Stimulated activated CD8-positive, alpha-beta memory T cell treated with anti-CD3 and anti-CD28 coated beads, Interleukin-4, amount 100 ng/mL, for 1 hour (primary cell): ENCODE measurements at places on chromosomes 2 and 18.
A peak's percentile ranks its signal among the peaks of the same experiment; 100 is the strongest.

DNA sequence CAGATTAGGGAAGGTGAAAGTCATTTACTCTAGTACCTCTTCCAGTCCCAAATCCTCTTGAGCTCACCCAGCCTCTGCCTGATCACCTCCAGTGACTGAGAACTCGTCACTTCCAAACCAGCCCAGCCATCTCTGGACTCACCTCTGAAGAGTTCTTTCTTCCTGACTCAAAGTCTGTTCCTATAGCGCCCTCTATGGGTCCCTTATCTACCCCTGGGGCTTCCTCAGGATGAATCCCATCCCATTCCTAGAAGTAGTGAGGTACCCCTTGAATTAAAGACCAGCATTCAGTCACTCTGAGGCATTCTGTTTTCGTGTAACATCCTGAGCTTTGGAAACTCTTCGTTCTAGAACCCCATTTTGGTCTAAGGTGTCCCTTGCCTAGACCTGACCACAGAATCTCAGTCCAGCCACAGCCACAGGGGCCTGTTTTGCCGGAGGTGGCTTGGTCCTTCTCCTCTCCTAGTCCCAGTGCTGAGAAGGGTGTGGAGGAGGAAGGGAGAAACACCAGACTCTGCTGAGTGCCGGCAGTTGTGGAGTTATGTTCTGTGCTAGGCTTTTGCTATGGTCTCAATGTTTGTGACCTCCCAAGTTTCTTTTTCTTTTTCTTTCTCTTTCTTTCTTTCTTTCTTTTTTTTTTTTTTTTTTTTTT is 32.7 kb downstream of the SIX3 start:
- DNase-seq = no peak

GRCh38 chr2:140998577-140998976 is 1132.2 kb downstream of the LRP1B start:
- DNase-seq = no peak

DNA sequence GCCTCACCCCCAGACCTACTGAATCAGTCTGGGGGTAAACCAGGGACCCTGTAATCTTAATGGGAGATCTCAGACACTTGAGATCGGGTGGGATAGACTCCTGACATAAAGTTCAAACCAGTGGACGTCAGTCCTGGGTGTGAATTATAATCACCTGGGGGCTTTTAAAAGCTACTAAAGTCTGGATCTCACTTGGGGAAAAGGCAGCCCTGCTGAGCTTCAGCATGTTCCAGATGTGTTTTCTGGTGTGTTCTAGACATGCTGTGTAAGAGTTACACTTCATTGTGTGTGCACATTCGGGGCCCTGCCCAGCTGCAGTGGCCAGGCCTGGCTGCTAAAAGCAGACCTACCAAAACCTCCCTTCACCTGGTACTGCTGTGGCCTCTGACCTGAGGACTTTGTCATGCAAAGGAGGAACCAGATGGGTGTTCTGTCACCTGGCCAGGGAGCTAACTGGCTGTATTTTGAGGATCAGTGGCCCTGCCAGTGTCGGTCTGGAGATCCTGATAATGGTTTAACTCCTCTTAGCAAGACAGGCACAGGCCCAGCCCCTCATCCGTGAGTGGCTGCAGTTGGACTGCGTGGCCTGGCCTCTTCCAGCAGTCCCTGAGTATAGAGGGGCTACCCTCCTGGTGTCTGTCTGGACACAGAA is 10.6 kb downstream of the RRM2 start:
- DNase-seq = no peak

GRCh38 chr2:201781557-201782051 is 871 bp upstream of the ALS2 start:
- DNase-seq = peak; percentile 8

DNA sequence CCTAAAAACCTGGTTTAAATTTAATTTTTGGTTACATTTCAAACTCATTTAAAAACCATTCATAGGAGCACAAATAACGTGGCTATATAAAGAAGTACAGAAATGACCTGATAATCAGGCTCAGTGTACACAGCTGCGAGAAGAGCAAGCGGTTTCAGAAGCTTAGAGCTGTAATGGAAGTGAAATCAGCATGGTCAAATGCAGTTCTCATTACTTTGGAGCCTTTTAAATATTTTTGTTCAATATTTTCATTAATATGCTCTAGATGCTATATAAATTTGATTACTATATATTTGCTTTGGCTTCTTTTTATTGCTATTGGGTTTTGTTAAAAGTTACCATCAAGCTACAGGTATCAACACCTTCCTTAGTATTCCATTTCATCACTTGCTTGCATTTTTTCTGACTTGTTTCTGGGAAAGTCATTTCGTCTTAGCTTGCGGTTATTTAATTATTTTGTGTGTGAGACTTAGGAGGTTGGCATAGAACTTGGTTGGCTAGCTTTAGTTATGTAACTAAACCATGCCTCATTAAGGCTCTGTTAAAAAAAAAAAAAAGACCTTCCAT is 58.7 kb downstream of the AFTPH start:
- no peak for DNase-seq

- DNase-seq = no peak
These were observed 8.4 kb upstream of the TRABD2A start for GRCh38 chr2:84889332-84889731.

GRCh38 chr2:141940709-141941108 is 190.1 kb downstream of the LRP1B start:
- DNase-seq = no peak

DNA sequence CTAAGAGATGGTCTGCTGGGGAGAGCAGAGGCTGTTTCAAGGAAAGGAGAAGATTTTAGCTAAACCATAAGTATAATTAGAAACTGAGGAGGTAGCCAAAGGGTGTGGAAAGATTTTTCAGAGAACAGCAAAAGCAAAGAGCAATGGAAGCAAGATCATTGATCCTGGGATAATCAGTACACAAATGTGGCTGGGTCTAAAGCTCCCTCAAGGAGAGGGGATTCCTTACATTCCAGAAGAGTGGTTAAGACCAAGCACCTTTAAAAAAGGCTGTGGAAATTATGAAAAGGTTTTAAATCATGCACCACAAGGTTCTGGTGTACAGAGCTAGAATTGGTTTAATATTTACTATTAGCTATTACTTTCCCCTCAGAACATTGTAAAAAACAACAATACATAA is 246.0 kb upstream of the UBE2E3 start:
- DNase-seq = no peak

DNA sequence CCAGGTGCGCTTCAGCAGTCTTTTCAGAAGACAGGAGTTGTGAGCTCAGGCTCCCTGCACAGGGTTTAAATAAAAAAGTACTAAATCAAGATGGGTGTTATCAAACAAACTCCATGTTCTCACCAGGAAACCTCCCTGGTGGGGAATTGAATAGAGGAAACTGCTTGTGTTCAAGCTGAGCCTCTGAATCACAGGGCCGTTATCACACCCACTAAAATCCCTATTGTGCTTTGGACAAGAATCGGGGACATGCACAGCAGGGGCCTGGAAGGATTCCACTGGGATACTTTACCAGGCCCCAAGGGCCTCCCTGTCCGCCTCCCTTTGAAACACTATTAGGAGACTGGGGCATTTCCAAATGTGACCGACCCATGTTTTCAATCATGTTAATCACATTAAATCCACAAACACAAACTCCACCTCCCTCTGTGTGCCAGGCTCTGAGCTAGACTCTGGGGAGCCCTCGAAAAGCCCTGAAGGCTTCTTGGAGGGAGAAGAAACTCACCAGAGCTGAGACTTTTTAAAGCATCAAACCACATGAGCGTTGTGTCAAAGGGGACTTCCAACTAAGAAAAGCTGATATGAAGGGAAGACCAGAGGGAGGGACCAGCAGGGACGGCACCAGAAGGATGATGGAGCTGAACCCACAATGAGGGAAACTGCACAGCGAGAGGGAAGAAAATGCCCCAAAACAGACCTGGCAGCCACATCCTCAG is 458.7 kb upstream of the ID2 start:
- no peak for DNase-seq

DNA sequence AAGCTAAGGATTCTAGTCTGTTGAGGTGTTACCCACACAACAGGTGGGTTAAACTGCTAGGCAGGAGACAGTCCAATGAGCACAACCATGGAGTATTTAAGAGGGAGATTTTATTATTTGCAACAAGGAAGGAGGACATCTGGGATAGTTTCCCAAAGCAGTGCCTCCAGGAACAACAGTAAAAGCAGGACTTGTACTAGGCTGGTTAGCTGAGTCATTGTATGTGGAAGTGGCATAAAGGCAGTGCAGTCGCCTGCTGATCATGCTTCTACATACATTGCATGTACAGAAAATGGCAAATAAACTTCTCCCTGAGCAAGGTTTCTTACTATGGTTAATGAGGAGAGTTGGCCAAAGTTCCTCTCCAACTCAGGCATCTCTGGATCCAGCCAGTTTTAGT is 46.1 kb upstream of the CYTIP start:
- DNase-seq = no peak

DNA sequence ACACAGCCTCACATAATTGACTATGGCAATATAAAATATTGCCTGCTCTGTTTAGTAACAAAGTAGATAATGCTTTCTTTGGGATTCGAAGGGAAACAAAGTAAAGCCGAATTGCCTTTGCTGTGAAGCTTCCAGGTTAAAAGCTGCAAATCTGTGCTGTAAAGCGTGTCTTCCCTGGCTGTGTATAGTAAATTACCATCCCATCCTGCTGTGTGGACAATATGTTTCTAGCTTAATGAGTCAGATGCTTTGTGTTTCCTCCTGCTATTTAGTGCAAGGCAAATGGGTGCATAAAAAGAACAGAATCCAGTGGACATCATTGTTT is 265.1 kb downstream of the SOCS6 start:
- no peak for DNase-seq

DNA sequence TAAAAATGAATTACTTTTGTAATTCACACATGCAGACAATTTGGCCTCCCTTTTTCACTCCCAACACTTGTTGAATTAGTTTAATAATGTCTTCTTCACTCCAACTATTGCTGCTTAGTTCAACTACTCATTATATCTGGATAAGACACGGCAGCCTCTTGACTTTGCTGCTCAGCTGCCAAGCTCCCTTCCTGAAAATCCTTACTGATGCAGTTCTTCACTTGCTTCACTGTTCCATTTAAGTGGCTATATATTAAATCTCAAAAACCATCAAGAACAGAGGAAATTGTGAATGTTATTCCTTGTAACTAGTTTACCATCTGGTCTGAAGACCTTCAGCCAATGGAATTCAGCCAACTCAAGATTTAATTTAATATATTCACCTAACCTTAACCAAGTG is 127.1 kb downstream of the NCOA1 start:
- DNase-seq = no peak

- DNase-seq = no peak
These were observed 58.7 kb upstream of the PEX13 start for GRCh38 chr2:60958800-60959199.

DNA sequence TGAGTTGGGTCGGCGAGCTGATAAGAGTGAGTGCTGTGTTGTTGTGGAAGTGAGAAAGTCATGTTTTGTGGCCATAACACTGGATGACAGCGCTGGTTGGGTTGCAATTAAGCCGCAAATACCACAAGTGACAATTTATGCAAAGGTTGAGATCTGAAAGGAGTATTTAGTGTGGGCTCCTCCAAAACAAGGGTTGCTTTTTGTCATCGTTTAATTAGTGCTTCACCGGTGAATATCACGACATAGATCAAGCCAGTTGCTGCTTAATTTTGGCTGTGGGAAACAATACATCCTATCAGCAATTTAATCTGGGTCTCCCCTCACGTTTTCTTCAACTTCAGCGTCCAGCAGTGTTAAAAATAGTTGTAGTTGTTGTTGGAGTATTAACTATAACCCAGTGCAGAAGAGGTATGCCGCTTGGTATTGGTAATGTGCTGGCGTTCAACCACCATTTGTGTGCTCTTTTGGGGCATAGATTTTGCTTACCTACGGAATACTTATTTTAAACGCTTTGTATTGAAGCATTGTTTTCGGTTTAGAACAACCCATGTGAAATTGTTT is 662 bp downstream of the ACVR2A start:
- peak; percentile 11 for DNase-seq

GRCh38 chr18:59272221-59272888 is 899 bp downstream of the RAX start:
- DNase-seq = no peak

DNA sequence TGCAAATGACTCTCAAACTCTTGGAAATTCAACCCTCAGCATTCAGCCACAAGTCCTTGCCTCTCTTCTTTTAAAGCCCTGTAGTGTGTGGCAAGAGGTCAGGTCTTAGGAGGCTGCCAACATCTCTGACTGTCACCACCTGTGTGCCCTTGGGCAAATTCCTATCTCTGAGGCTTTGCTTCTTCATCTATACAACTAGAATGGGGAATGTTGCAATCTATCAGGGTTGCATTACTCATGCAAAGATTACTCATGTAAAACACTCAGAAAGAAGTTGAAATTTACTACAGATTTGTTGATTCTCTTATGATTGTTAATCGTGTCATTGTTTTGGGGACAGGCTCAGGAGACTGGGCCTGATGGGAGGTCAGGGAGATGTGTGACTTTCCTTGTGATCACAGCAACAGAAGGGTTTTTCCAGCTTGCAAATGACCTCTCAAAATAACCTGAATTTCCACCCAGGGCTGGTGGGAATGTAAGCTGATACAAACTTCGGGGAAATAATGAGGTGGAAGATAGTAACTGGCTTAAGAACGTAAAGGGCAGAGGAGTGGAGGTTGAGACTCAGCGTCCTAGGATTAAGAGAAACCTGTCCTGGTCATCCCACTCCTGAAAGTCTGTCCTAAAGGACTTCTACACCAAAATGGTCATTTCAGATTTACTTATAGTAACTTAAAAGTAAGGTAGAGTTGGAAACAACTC is 32.1 kb upstream of the SIGLEC15 start:
- DNase-seq = no peak

- DNase-seq = peak; percentile 41
These were observed 106.3 kb upstream of the CD302 start for GRCh38 chr2:159904127-159904958.

- DNase-seq = no peak
These were observed 43.9 kb downstream of the ACSL3 start for GRCh38 chr2:222904557-222905258.

DNA sequence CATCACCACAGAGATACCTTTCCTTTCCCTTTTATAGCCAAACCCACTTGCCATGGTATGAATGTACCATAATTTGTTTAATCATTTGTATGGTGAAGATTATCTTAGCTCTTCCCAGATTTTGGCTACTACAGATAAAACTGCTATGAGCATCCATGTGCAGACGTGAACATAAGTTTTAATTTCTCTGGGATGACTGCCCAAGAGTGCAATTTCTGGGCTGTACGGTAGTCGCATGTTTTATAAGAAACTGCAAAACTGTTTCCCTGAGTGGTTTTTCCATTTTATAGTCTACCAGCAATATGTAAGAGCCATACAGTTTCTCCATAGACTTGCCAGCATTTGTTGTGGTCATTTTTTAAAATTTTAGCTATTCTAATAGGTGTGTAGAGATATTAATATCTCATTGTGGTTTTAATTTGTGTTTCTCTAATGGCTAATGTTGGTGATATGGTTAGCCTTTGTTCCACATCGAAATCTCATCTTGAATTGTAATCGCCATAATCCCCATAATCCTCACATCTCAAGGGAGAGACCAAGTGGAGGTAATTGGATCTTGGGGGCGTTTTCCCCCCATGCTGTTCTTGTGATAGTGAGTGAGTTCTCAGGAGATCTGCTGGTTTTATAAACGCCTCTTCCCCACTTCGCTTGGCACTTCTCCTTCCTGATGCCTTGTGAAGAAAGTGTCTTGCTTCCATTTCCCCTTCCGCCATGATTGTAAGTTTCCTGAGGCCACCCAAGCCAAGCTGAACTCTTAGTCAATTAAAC is 628.5 kb upstream of the KLHL29 start:
- no peak for DNase-seq
